ENCODE measurements at places on chromosomes 7 and 10. TPM values are rescaled to one million over a fixed set of nuclear protein-coding genes. Genes with fewer than 3 reads are reported as not detected.

DNA sequence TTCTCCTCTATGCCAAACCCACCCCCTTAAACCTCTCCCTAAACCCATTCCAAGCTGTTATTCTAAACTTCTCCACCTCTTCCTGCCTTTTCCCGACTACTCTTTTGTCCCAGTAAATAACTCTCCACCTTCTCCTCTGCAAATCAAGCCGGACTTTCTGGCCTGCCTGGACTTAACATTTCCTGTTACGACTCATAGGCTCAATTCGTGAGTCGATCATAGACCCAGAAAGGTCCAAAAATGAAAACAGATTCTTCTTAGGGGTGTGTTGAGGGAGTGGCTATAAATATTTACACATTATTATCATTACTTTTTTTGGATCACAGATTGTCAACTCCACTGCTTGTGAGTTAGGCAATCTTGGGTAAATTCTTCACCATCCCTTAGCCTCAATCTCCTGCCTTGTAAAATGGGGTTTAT is 59.0 kb upstream of the HABP2 start:
- no peaks in the 10 kb centered on the region for H3K4me1 ChIP-seq
- no peak overlapping the region for H3K4me3 ChIP-seq
- H3K27me3 ChIP-seq, result peaks cover 11% of the 10 kb centered on the region
- no peak overlapping the region for H3K27ac ChIP-seq

Gene HOXA1
- total RNA-seq, result 0.29 TPM

- H3K27ac ChIP-seq, result peak overlapping the region; percentile 73
- DNase-seq, result peak; percentile 81
- H3K27me3 ChIP-seq, result peaks cover 3% of the 10 kb centered on the region
Measured at GRCh38 chr7:143240291-143241168, 18.7 kb downstream of the TAS2R40 start.

DNA sequence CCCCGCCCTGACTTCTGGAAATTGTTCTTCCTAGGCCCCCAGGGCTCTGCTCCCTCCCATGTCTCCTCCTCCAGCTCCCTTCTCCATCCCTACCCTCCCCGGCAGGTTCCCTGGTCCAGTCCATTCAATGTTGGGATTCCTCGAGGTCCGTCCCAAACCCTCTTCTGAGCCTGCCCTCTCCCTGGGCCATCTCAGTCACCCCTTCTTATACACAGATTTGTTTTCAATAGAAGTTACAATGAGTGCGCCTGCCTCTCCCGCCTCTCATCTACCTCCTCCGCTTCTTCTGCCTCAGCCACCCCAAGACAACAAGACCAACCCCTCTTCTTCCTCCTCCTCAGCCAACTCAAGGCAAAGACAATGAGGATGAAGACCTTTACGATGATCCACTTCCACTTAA is 67.9 kb downstream of the OAT start:
- H3K4me3 ChIP-seq, result no peak overlapping the region
- H3K27me3 ChIP-seq, result no peaks in the 10 kb centered on the region
- H3K4me1 ChIP-seq, result peaks cover 11% of the 10 kb centered on the region
- no peaks in the 10 kb centered on the region for H3K36me3 ChIP-seq

GRCh38 chr10:58943256-58943890 is 233.1 kb upstream of the PHYHIPL start:
- no peaks in the 10 kb centered on the region for H3K4me1 ChIP-seq
- H3K27ac ChIP-seq, result no peak overlapping the region
- DNase-seq, result no peak

Gene NPFFR1
- not detected for total RNA-seq

GRCh38 chr7:96285579-96285978 is 36.3 kb downstream of the SLC25A13 start:
- H3K27me3 ChIP-seq, result no peaks in the 10 kb centered on the region
- peaks cover 46% of the 10 kb centered on the region for H3K4me1 ChIP-seq
- no peak overlapping the region for H3K4me3 ChIP-seq
- H3K36me3 ChIP-seq, result peaks cover 14% of the 10 kb centered on the region
- peak; percentile 12 for DNase-seq

DNA sequence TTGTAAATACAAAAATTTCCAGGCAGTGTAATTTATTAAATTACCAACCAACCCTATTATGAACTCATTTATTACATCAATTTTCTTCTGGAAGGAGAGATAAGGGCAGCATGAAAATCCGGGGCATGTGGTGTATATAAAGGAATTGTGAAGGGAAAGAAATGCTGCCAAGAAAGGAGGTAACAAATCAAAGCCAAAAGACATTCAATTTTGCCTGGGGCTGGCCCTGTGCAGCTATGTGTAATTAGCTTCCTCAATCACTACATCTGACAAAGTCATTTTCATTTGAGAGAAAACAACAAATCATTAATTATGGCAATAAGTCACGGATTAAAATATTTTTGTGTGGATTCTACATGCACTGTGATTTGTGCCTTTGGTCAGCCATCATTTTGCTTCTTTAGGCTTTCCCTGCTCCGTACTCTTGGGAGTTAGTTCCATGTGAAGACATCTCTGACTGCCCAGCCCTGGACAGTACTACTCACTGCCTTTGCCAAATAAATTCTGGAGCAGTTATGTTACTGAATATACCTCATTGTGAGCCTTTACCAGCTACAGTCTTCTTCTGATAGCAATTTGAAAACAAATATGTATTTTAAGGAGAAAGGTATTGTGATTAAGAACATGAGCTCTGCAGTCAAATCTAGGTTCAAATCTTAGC is 191.7 kb downstream of the RELN start:
- peaks cover 4% of the 10 kb centered on the region for H3K27me3 ChIP-seq
- H3K4me1 ChIP-seq, result no peaks in the 10 kb centered on the region
- H3K36me3 ChIP-seq, result no peaks in the 10 kb centered on the region
- no peak for DNase-seq
- H3K27ac ChIP-seq, result no peak overlapping the region

DNA sequence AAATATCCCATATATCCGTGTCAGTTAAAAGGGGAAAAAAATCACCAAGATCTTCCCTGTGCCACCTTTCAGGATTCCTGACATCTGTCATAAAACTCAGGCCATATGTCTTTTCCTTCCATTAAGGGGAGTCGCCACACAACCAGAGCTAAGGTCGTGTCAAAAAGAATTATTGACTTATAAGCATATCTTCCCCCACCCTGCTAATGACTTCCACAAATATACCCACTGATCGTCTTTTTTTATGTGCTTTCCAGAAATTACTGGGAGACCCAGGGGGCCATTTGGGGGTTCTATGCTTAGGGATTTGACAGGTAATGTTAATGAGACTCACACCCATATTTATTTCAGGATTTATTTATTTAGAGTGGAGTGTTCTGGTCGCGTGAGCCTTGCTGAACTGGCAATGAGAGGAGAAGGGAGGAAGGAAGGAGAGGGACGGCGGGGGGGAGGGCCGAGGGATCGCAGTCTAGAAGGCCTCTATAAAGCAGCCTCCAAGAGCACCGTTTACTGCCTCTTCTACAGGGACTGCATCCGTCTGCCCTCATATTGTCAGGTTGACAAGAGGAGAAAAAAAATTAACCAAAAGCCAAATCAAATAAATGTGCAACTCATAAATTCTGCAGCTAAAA is 135.7 kb upstream of the MGMT start:
- H3K27ac ChIP-seq, result no peak overlapping the region
- no peak for DNase-seq
- no peak overlapping the region for H3K4me3 ChIP-seq
- no peaks in the 10 kb centered on the region for H3K4me1 ChIP-seq
- peaks cover 4% of the 10 kb centered on the region for H3K27me3 ChIP-seq
- H3K36me3 ChIP-seq, result no peaks in the 10 kb centered on the region

Gene FAM24B
- total RNA-seq, result 7.2 TPM

- H3K27ac ChIP-seq, result no peak overlapping the region
- peaks cover 7% of the 10 kb centered on the region for H3K27me3 ChIP-seq
- no peak overlapping the region for H3K4me3 ChIP-seq
- no peaks in the 10 kb centered on the region for H3K4me1 ChIP-seq
Measured at GRCh38 chr7:133230591-133231194, 22.2 kb upstream of the EXOC4 start.

DNA sequence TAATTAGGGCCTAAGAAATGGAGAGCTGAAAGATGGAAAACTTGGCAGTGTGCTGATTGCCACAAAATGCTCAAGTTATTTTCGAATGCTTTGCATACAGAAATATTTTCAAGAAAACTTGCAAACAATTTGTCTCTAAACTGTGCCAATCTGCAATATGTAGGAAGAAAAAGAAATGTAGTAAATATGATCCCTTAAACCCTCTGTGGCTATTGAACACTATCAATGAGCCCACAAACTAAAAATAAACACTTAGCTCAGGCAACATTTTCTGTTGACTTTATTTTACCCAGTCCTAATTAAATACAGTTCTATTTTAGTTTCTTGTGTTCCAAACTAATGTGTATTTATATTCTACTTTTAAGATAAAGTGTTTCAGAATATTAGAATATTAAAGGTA is 342.1 kb downstream of the SEMA3D start:
- no peak for DNase-seq
- H3K4me3 ChIP-seq, result no peak overlapping the region
- H3K27ac ChIP-seq, result no peak overlapping the region

DNA sequence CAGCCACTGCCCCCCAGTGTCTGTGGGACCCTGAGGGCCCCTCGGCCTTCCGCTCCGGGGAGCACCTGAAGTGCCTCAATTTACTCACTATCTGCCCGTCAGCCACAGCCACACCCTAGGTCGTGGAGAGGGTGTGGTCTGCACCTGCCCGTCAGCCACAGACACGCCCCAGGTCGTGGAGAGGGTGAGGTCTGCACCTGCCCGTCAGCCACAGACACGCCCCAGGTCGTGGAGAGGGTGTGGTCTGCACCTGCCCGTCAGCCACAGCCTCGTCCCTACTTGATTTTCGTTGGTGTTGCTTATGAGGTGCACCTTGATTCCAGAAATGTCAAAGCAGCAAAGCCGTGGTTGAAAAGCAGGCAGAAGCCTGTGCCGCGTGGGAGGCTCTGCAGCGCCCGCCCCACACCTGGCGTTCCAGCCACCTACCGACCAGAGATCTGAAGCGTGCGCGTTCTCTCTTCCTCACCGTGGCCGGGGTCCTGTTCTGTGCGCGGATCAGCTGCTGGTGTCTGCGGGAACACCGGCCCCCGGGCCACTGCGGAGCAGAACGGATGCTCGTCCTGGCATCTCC is 101.6 kb downstream of the DYNC2I1 start:
- peaks cover 8% of the 10 kb centered on the region for H3K27me3 ChIP-seq
- DNase-seq, result peak; percentile 50
- peaks cover 12% of the 10 kb centered on the region for H3K4me1 ChIP-seq
- peak overlapping the region; percentile 61 for H3K4me3 ChIP-seq

DNA sequence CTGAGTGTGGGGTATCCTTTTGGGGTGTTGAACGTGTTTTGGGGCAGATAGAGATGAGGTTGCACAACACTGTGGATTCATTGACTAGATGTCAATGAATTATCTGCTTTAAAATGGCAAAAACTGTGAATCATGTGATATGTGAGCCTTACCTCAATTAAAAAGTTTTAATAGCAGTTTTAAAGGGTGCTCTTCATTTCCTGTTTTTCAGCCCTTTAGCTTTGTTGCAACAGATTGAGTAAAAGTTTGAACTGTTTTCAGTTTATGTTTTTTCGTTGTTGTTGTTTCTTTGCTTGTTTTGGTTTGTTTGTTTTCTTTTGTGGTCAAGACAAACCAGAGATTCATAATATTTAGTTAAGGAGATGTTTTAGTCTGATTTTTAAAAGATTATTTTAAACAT is 9.4 kb downstream of the TAS2R41 start:
- no peaks in the 10 kb centered on the region for H3K36me3 ChIP-seq
- no peak overlapping the region for H3K4me3 ChIP-seq
- no peaks in the 10 kb centered on the region for H3K27me3 ChIP-seq
- no peak for DNase-seq
- peaks cover 4% of the 10 kb centered on the region for H3K4me1 ChIP-seq
- no peak overlapping the region for H3K27ac ChIP-seq

Gene GRM3
- total RNA-seq, result not detected

DNA sequence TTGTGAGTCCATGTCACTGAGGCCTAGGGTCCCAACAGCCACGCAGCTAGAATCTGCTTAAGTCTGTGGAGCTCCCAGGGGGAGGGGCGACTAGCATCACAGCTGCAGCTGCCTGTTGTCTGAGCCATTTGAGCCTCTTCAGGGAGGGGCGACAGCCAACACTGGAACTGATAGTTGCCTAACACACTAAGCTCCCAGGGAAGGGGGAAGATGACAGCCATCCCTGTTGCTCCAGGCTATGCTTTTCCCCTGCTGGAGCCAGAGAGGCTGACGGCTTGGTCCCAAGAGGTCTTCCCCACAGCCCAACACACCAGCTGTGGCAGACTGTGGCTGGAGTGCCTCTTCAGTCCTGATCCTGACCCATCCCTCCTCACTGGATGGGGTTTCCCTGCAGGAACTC is 817.5 kb downstream of the NXPH1 start:
- H3K27me3 ChIP-seq, result no peaks in the 10 kb centered on the region
- H3K4me1 ChIP-seq, result no peaks in the 10 kb centered on the region
- H3K36me3 ChIP-seq, result no peaks in the 10 kb centered on the region
- DNase-seq, result no peak
- no peak overlapping the region for H3K27ac ChIP-seq

DNA sequence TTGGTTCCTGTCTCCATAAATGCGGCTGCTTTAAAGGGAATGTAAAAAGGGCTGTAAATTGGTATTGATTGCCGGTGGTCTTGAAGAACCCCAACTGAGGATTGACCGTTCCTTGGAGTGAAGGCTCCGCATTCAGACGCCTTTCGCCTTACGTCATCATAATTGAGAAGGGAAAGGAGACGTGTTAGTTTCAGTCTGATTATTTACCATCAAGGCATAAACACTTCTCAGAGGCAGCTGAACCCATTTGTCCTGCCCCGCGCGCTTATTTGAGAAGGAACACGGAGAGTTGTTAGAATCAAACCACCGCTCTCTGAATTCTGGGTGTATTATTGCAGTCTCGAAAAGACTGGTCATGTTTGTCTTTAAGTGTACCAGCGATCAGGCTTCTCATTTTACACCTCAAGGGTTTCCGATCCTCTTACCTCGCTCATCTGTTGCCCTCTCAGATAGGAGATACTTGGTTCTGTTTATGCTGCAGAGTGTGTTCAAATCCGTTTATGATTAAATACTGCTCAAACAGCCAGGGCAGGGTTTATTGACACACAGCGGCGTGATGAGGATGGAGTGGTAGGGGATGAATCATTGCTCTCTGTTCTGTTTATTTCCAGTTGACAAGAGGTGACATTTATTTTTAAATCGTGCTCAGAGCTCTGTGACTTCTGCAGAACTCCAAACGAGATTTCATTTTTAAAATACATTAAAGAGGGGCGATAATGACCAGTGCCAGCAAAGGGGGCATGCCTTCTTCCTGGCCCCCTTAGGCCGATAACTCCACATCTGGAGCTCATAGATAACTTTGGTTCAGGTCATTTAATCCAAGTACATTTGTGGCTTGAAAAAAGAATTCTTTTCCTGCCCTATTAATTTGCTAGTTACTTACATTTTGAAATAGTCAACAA is 30.4 kb downstream of the FOXK1 start:
- peaks cover 46% of the 10 kb centered on the region for H3K4me1 ChIP-seq
- DNase-seq, result peak; percentile 32
- no peak overlapping the region for H3K4me3 ChIP-seq
- peak overlapping the region; percentile 42 for H3K27ac ChIP-seq

- H3K27ac ChIP-seq, result peak overlapping the region; percentile 84
- H3K27me3 ChIP-seq, result no peaks in the 10 kb centered on the region
- peak overlapping the region; percentile 86 for H3K4me3 ChIP-seq
- peaks cover 54% of the 10 kb centered on the region for H3K4me1 ChIP-seq
Measured at GRCh38 chr10:78035025-78035424, 1.4 kb downstream of the RPS24 start.

Measured in activated CD4-positive, alpha-beta memory T cell treated with anti-CD3 and anti-CD28 coated beads for 36 hours (primary cell).